Stimulated activated naive CD8-positive, alpha-beta T cell treated with anti-CD3 and anti-CD28 coated beads, Interleukin-15, amount 100 ng/mL, for 72 hours (primary cell): ENCODE measurements at places on chromosomes 3 and 15.
A peak's percentile ranks its signal among the peaks of the same experiment; 100 is the strongest.

- no peak for DNase-seq
These were observed 16.5 kb upstream of the TSEN2 start for GRCh38 chr3:12467746-12468145.

GRCh38 chr3:146308222-146308621 lies 57.3 kb upstream of the PLSCR4 start:
- no peak for DNase-seq

DNA sequence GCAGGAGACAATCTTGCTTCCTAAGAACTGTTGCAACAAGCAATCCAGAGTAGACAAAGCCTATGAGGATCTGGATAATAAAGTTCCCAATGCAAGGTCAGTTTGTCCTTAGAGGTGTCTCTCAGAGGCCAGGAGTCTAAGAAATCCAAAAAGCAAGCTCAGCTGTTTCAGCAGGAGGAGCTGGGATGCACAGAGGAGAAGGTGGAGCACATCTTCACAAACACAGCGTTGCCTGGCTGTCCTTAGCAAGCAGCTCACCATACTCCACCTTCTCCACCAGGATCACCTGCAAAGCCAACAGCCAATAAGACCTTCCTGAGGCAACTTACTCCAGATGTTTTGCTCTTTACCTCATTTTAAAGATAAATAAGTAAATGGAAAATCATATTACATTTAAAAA lies 365 bp downstream of the ZBED2 start:
- no peak for DNase-seq

DNA sequence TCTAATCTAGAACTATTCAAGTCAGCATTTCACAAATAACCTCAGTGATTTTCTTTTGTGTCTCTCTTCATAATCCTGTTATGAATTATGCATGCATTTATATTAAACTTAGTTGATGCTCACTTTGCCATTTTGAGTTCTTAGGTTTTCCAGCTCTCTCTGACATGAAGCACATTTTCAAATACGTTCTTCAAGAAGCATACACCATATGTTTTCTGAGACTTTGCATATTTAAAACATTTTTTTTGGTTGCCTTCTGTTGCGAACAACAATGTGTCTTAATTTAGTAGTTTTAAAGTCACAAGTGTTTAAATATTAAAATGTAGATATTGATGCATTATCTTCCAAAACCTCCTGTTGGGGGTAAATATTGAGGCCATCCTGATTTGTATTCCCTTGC lies 37.5 kb downstream of the SH3GL3 start:
- DNase-seq = no peak

- DNase-seq = no peak
These were observed 30.4 kb upstream of the ZNF639 start for GRCh38 chr3:179292450-179292849.

DNA sequence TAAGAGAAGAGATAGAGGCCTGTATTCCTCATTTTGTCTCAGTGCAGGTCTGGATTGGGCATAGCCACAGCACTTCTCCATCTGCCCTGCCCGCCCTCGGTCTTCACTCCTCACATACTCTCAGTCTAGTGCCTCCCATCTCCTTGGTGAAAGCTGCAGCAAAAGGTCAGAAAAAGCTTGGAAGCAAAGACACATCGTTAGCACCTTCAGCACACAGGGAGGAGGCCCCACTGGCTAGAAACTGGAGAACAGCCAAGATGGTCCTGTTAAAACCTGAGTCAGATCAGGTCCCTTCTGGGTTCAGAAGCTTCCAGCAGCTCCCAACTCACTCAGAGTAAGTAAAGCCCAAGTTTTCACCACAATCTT lies 1.6 kb upstream of the KLF15 start:
- DNase-seq = no peak

GRCh38 chr3:42254566-42254965 lies 11.4 kb downstream of the CCK start:
- no peak for DNase-seq

DNA sequence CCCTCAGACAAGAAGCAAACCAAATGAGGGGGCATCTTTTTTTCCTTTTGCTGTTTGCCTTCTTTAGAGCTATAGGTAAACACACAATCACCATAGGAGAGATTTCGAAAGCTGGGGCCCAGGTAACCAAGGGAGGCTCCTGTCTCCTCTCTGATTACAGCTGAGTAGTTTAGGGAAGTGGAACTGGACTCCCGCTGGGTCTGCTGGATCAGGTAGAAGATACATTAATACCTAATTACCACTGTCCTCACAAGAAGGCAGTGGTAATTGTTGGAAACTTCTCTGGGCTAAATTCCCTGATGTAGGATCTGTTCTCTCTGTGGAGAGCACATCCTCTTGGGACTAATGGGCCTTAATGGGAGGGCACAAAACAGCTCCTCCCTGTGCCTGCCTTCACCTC lies 32.7 kb downstream of the HDC start:
- no peak for DNase-seq

DNA sequence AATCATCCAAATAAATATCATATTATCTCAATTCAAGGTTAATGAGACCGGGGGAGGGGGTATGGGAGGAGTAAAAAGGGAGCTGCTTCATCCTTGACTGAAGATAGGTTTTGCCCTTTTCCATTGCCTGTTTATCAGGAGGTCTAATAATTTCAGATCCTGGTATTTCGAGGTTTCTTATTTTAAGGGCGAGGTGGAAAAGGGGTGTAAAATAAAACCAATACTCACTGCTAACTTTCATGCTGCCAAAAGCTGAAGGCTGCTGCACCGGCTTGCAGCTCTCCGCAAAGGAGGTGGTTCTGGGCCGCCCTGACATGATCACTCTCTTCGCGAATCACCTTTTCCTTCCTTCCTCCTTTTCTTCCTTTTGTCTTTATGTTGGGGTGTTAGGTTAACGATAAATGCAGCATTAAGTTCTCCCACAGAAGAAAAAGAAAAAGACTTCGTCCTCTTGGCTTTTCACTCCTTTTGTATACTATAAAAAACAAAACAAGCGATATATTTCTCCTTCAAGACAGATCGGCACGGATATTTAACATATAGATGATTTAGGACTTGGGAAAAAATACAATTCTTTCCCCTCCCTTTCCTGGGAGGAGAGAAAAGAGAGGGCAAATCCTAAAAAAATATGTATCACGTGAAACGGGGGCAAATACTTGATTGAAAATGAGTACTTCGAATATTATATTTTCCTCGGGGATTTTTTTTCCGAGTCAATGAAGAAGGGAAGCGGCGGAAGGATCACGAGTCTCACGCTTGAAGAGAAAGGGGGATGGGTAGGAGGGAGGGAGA lies 932 bp downstream of the GSK3B start:
- DNase-seq = peak; percentile 17

DNA sequence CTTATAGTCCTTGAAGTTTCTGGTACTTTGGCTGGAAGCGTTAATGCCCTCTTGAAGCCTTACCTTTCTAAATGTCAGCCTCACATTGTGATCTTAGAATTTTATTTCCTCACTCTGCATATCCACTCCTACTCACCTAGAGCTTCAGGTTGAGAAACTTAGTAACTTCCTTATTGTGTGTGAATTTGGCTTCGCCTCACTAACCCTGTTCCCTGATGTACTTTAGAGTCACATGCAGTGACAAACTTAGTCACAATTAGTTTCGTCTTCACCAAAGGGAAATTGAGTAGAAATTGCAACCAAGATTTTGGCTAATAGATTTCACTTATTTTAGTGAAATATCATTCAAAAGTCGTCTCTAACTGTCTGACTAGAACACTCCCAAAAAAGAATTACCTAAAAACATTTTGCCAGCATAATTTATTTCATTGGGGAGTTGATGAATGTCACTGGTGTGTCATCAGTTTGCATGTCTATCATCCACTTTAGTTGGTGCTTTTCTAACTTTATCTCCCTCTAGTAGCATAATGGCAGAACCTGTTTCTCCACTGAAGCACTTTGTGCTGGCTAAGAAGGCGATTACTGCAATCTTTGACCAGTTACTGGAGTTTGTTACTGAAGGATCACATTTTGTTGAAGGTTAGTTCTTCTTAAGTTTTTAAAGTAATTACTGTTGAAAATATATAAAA lies 960 bp downstream of the MFN1 start:
- DNase-seq = no peak

DNA sequence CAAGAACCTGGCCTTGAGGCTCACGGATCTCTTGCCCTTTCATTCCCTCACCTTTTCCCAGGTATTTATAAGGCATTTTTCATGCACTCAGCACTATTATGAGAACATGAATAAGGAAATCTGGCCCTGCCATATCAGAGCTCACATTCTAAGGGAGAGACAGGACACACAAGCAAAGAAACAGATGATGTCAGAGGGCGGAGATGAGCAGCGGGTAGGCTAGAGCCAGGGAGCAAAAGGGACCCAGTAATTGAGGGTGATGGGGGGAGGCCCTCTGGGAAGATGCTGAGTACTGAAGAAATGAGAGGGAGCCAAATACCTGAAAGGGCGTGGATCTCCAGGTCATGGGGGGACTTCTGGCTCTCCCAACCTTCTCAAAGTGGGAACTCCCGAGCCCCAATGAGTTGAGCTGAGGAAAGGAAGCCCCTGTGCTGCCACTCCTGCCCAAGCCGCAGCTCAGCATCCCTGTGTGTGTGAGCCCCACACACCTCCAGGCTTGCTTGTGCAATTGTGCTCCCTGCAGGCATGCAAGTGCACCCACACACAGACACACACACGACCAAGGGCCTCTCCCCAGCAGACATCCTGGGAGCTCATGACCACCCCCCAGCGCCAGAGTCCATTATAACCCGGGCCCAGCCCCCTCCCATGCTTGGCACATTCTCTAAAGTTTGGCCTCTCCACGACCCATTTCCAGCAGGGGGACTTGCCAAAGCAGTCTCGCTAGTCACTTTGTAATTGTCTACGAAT lies 81.4 kb upstream of the PXYLP1 start:
- DNase-seq = no peak

GRCh38 chr15:77571181-77571580 lies 61.5 kb downstream of the LINGO1 start:
- no peak for DNase-seq

DNA sequence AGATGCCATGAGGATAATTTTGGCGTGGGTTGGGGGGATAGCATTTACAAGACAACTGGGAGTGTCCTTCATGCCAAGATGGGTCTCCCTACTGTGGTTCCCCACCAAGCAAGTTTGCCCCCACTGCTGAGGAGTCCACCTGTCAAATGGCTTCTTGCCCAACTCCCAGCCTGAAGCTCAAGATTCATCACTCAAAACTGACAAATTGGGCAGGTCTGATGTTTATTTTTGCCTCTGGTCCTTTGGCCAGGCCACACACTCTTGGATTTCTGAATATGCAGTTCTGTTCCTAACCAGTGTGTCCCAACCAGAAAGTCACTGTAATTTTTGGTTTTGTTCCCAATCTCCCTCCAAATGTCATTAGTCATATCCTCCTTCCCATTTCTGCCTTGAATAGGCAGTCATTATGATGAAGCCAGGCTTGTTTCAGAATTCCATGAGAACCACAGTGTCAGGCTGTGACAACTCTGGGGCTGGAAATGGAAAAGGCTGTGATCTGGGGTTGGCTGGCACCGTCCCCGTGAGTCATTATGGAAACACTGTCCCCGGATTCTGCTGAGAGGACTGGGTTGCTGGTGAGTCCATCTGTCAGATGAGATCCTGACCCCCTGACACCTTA lies 29.3 kb upstream of the MEF2A start:
- no peak for DNase-seq

GRCh38 chr3:127556565-127556964 lies 34.0 kb downstream of the TPRA1 start:
- no peak for DNase-seq

- no peak for DNase-seq
These were observed 25.7 kb downstream of the IQGAP1 start for GRCh38 chr15:90413411-90414379.

DNA sequence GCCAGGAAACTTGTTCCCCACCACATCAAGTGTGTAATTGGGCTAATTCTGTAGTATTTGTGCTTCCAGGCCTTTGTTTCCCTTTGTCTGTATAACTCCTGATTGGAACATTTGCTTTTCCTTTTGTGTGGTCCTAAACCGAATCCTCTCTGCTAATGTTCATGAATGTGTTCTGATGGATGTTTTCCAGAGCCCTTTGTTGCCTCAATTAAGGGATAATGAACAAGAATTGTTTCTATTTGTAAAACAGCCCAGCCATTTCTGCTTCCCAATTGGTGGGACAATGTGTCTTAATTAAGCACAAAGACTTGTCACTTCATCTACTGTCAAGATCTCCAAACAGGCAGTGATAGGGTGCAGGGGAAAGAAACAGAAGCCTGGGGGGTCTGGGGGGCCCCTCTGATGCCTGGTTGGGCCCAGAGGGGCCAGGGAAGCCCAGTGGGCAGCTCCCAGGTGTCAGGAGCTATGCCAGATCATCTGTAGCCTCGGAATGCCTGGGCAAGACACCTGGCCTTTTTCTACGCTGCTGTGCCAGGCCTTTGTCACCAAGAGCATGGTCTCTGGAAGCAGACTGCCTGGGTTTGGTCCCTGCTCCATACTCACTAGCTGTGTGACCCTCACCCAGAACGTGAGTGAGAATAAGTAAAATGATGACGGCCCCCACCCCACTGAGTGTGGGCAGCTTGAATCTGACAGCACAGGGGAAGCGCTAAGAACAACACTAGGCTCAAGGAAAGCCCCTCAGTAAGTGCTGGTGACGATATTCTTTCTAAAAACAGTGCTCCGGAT lies 116.6 kb upstream of the PRR20G start:
- DNase-seq = no peak

GRCh38 chr3:33231756-33232465 lies 13.3 kb upstream of the SUSD5 start:
- DNase-seq = no peak

DNA sequence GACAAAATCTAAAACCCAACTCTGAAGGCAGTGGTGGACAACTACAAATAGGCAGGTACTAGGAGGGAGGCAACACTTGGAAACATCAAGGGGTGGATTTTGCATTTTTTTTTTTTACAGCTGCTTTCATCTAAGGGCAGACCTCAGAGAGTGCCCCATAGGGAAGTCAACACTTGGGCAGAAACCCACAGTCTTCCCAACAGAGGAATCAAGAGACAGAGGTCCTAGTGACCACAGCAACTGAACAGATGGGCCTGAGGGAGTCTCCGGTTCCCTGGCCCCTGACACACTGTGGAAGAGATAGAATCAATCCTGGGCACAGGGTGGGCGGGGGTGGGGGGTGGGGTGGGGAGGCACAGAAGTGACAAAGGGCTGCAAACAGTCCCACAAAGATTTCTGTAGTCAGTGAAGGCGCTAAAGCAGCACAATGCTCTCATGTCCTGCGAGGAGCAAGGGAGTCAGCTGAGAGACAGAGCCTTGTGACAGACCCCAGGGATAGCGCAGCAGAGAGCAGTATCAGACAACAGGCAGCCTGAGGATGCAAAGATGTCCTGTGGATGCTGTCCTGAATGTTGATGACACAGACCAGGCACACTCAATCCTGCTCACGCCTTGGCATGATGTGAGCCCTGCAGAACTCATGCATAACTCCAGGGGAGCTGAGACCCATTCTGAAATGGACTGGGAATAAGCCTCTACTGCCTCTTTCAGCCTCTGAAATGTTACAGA lies 6.9 kb upstream of the RFTN1 start:
- no peak for DNase-seq
